ENCODE measurements at places on chromosomes 2 and 18.

DNA sequence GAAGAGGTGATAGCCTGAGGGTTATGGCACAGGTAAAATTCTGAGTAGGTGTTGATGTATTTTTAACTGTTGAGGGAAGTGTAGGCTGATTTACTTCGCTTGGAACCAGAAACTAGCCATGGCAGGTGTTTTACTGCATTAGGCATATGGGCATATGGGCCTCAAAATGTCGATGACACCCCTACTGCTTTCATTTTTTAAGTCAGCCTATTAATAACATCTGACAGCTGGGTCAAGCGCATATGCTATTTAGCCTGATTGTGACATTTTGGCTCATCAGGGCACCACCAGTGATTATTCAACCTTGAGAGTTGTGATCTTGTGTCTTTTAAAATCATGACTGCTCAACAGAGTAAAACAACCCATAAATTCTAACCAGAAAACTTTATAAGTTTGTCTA lies 1396.9 kb upstream of the NXPH2 start:
- no peak for DNase-seq

DNA sequence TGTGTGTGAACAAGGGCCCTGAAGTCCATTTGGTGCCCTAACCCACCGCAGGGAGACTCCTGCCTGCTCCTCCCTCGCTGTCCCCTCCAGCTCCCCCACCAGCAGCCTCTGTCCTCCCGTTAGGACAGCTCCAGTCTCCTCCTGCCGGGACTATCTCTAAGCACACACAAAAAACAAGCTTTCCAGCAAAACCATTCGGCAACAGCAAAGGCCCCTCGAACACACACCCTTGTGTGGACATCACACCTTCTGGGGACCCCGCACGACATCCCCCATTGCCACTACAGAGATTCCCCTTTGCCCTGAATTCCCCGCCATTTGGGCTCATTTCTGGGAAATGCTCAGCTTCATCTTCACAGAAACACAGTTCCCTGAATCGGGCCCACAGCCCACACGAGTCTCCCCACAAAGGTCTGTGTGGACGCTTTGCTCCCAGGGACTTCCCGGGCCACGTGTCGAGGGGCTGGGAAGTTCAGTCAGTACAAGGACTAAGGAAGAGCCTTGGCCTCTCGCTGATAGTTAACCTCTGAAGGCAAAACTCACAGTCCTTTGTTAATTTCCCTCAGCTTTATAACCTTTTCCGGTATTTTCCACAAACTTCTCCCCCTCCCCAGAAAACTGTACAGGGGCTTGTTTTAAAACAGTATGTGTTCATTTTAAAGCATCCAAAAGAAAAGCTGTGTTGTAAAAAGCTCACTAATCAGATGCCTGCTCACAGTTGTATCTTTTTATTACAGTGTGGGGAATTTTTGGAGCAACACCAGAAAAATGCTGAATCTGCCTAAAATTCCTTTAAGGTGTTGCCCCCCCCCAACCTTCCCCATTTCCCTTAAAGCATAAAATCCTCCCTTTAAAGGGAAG lies 25.9 kb downstream of the SMAD7 start:
- no peak for DNase-seq

DNA sequence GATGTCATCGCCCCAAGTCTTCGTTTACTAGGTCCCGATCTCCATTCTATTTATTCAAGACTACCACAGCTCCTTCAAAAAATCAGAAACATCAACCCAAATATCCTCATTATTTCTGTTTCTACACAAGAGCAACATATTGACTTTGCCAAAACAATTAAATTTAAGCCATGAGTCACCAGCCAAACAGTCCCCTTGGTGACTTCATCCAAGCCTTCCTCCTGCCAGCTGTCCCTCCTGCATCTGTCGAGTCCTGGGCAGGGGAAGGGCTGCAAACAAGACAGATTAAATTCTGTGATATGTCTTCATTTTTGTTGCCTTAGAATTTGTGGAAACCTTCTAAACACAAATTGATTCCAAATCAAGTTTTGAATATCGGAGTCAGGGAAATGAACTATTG lies 110.3 kb downstream of the SP3 start:
- no peak for DNase-seq

- DNase-seq, result no peak
These were observed 890.4 kb downstream of the TRIB2 start for GRCh38 chr2:13607139-13607538.

DNA sequence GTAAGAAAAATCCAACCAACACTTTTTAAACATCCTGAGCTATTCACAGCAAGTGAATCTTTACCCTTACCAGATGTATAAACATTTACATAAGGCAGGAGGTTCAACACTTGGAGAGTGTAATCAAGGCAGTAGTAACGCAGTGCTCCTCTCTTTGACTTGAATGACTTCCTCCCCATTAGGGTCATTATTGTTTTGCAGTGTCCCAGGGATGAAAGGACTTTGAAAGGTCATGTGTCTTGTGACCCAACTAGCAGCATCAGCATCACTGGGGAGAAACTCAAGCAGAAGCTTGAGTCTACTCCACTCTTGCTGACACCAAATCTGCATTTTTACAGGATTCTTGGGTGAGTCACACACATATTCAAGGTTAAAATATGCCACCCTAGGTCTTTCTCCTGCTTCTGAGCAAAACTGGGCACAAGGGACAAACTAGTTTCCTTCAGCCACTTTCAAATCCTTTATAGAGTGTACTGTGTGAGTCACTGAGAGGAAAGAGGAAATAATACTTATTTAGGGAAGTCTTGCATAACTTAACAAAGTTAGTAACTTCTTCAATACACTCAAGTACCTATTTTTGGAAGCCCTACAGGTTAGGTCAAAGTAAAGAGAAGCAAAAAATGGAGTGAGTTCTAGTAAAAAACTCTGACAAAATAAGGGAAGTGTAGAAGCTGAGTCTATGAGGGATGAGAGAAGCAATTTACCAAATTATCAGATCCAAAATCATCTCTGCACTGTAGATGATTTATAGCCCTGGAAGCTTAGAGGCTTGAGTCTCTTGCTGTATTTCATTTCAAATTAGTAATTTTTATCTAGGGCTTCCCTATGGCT lies 51.0 kb upstream of the EML4 start:
- DNase-seq, result no peak

- DNase-seq, result no peak
These were observed 79.3 kb downstream of the ADCYAP1 start for GRCh38 chr18:984004-984403.

GRCh38 chr2:14340703-14341102 lies 291.8 kb upstream of the LRATD1 start:
- DNase-seq, result no peak

GRCh38 chr2:38572167-38572566 lies 30.6 kb downstream of the HNRNPLL start:
- DNase-seq, result no peak

GRCh38 chr2:140880573-140880972 lies 1250.2 kb downstream of the LRP1B start:
- DNase-seq, result no peak

DNA sequence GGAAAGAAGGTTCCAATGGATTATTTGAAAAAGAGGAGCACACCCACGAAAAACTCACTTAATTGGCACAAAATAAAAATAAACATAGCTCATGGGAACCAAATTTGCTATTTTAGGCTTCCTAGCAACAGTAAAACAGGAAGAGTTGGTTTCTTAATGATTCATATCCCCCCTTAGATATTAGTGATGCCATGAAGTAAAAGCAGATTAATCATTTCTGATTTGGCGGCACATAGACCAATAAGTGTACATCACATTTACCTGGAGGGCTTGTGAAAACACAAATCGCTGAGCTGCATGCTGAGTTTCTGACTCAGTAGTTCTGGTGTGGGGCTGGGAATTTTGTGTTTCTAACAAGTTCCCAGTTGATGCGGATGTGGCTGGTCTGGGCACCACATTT lies 260.4 kb downstream of the SLC4A3 start:
- DNase-seq, result no peak

DNA sequence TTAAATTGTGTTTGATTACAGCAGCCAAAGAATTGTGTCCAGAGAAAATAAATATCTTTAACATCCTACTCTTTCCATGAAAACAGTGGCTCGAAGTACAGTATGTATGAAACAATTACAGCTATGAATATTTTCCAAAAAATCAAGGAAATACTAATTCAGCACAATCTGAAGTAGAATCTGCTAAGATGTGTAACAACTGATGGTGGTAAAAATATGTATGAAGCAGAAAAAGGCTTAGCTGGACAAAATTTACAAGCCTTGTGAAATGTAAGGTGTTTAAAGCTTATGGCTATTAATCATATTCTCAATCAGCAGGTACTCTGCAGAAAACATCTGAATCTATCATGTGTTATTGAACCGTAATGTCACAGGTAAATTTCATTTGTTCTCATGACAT lies 16.6 kb downstream of the DYM start:
- DNase-seq, result no peak

All from T-cell (primary cell).